CD4-positive, alpha-beta T cell (primary cell): ENCODE measurements at places on chromosomes 3 and 15.

DNA sequence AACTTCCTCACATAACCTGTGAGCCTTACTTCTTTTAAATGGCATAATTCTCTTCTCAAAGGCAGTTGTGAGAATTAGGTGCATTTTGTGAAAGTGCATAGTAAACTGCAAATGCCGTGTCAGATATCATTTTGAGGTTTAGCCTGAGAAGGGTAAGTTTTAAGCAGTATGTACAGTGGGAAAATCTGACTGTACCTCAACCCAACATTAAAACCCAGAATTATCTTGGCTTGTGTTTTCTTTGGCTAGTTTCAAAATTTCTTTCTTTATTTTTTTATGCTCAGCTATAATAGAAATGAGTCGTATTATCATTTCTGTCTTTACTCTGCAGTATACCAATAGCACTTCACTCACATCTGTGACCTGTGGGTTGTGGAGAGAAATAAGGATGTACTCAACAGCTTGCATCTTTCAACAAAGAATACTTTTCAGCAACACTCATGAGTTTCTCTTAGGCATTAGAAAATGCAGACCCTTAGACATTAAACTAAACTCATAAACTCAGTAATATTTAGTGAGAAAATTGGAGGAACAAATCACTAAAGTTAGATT is 65.7 kb downstream of the RASA2 start:
- DNase-seq: no peak

DNA sequence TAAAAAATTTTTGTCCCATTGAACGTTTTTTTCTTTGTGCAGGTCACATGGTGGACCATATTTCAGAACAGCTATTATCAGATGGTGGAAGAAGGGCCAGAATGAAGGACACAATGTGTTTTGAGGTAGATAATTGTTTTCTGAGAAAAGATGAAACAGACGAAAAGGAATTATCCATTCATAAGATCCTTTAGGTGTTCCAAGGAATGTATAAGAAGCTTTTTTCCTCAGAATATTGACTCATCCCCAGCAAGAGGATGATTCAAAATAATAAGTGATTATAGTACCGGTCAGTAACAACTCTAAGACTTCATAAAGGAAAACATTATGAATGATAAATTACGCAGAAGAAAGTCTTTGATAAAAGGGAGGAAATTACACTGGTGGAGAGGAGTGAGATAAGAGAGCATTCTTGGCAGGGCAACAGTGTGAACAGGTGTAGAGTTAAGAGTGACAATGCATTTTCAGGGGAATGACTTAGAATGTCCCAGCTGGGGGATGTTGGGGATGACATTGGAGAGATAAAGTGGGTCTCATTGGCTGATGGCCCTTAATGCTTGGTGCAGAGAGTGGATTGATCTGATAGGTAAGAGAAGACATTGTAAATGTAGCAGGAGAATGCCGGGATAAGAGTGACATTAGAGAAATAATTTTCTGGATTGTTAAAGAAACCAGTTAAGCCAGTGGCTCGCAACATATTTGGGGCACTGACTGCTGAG is 27.0 kb upstream of the AQP9 start:
- no peak for DNase-seq

- DNase-seq: no peak
Observed at GRCh38 chr3:5071061-5071460, 51.0 kb upstream of the ARL8B start.

DNA sequence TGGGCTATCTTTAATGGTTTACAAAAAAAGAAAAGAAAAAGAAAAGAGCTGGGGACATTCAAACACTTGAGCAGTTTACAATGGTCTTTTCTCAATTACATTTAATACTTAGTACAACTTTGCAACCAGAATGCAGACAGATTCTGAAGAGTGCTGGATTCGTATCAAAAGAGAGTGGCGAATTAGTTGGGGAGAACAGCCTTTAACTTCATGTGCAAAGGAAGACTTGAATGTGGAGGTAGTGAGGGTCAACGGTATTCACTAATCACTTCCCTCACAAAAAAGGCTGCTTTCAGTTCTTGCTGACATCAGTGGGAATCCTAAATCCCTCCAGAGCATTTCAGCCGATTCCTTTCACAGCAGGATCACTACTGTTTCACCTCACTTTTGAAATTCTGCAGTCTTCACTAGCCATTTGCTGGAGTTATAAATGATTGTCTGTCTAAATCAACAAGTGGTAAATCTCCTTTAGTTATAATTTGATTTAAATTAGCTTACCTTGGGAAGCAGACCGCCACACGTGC is 323.0 kb upstream of the SEMA6D start:
- no peak for DNase-seq

GRCh38 chr15:77144492-77145070 is 73.7 kb upstream of the TSPAN3 start:
- DNase-seq: no peak
